ENCODE measurements at places on chromosomes 2 and 18.

- no peak for DNase-seq
Measured at GRCh38 chr18:20971886-20972267, 139.7 kb downstream of the ROCK1 start.

GRCh38 chr2:99184811-99185210 lies 3.8 kb downstream of the MRPL30 start:
- no peak for DNase-seq

- no peak for DNase-seq
Measured at GRCh38 chr2:27143285-27143684, 4.1 kb upstream of the PRR30 start.

GRCh38 chr2:38176619-38177021 lies 100.7 kb upstream of the CYP1B1 start:
- no peak for DNase-seq

DNA sequence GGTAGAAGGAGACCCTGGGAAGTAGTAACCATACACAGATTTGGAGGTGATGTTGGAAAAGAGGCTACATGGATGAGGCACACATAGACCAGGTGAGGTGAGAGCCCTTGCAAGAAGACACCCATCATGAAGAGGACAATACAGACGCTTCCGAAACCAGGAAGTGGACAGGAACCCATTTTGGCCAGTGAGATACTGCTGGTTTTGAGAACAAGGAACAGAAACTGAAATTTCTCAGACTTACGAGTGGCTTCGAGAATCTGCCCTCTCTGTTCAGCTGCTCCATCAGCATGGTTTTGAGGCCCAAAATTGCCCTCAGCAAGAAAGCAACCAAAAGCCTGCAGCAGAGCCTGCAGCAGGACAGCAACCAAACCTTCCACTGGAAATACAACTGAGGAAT lies 479.1 kb upstream of the NRXN1 start:
- DNase-seq: no peak

DNA sequence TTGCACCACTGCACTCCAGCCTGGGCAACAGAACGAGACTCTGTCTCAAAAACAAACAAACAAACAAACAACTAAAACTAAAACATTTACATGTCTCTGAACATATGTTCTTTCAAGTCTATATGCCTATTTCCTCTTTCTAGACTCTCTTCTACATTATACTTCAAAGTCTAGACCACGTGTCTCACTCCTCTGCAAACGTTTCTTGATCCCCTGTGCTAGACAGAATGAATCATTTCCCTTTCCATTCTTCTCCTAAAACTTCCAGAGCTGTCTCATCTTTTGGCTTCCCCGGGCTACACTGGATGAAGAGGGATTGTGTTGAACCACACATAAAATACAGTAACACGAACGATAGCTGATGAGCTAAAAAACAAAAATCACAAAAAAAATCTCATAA lies 67.1 kb downstream of the BAZ2B start:
- no peak for DNase-seq

GRCh38 chr2:190545555-190546385 lies 11.2 kb upstream of the NEMP2 start:
- DNase-seq: no peak

DNA sequence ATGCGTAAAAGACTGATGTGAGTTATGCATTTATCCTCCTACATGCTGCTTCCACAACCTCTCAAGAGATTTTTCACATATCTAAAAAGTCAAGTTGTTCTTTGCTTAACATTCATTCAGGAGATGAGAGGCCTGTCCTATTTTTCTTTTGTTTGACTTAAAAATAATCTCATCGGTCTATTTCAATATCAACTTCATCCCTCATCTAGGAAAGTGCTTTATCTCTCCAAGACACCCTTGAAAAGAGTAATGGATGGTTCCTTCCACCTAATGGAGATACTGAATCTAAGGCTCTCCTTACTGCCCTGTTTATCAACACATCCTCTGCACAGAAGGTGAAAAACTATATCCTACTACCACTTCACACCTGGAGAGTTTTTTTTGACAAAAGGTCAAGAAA lies 2.4 kb downstream of the NFE2L2 start:
- DNase-seq: no peak

DNA sequence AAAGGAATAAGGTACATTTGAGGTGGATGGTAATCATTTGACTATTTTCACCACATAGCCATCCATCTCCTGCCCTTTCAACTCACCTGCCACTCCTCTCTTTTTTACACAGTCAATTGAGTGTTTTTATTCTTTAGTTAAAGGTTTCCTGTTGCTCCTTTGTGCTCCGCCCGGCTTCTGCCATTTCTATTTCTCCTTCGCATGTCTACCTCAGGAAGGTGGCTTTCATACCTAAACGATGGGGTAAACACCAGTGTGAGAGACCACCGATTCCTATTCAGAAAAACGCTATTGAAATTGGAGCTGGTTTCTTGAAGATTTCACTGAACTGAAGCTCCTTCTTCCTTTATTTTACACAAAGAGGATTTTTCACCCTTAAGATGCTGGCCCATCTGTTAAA lies 1628.0 kb upstream of the PIK3C3 start:
- no peak for DNase-seq

DNA sequence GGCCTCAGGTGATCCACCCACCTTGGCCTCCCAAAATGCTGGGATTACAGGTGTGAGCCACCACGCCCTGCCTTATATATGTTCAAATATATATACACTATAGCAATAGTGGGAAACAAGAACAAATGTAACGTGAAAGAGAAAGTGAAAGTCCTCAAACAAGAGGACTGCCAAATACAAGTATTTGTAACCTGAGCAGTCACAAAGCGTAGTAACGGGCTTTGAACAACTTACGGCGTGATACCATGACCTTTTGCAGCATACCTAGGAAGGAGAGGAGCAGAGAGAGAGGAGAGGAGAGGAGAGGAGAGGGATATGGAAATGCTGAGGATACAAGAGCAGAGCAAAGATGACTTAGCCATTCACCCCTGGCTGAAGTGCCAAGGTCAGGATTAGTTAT lies 113.8 kb upstream of the RGPD4 start:
- DNase-seq: no peak

GRCh38 chr2:88810488-88810887 lies 119.0 kb downstream of the RPIA start:
- DNase-seq: no peak

- no peak for DNase-seq
Measured at GRCh38 chr2:236250286-236250685, 13.9 kb downstream of the ASB18 start.

DNA sequence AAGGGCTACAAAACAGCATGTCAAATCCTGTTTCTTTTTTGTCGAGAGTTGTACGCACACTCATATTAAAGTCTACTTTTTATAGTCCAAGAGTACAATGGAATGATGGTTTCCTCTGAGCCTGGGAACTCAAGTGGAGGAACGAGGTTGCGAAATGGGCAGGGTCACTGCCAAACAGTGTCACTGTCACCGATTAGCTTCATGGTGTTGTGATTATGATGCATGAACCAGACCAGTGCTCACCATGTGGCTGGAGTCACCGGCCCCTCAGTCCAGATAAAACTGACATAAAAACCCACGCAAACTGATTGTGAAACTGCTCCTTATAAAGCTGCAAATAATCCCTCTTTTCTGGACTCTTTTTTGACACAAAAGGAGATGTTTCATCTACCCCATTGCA lies 122.0 kb downstream of the COPS8 start:
- no peak for DNase-seq

GRCh38 chr2:127416506-127417001 lies 1.7 kb upstream of the PROC start:
- no peak for DNase-seq

All from activated CD4-positive, alpha-beta T cell treated with anti-CD3 and anti-CD28 coated beads for 48 hours (primary cell).